Stimulated activated CD8-positive, alpha-beta memory T cell treated with anti-CD3 and anti-CD28 coated beads, Interleukin-4, amount 100 ng/mL, for 1 hour (primary cell): ENCODE measurements at places on chromosomes 1 and 21.

DNA sequence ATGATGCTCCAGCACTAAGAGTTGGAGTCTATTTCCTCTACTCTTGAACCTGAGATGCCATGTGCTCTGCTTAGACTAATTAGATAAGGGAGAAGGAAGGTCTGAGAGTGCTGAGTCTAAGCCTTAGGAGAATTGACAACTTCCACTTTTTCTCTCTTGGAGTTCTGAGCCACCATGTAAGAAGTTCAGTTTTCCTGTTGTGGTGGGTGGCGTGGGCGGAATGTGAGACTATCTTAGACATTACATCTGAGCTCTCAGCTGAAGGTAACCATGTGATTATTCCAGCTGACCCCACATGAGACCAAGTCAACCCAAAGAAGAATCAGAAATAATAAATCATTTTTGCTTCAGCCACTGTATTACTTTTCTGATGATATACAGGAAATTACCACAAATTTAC, 404.5 kb upstream of the LRRC7 start:
- DNase-seq, result no peak

- DNase-seq, result no peak
Measured at GRCh38 chr1:44223187-44223610, 9.9 kb downstream of the DMAP1 start.

GRCh38 chr1:117670976-117671780, 65.3 kb downstream of the TENT5C start:
- DNase-seq, result no peak

DNA sequence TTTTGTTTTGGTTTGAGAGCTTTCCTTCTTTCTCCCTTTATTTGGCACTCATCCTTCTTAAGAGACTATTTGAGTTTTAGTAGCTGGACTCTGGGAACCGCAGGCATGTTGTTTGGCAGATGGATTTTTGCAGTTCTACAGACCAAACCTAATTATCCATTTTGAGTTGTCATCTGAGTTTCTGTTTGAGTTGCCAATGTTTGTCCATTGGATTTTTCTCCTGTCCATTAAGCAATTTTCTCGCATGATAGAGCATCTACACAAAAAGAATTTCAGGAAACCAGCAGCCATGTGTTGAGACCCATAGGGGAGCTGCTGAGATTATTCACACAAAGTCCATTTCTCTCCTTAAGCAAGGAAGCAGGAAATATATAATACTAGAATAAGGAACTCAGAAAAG, 17.2 kb upstream of the CXADR start:
- no peak for DNase-seq
